CD4-positive, alpha-beta T cell treated with Interleukin-6 at 100 ng/mL for 8 hours (primary cell): ENCODE measurements at places on chromosomes 3 and 15.

DNA sequence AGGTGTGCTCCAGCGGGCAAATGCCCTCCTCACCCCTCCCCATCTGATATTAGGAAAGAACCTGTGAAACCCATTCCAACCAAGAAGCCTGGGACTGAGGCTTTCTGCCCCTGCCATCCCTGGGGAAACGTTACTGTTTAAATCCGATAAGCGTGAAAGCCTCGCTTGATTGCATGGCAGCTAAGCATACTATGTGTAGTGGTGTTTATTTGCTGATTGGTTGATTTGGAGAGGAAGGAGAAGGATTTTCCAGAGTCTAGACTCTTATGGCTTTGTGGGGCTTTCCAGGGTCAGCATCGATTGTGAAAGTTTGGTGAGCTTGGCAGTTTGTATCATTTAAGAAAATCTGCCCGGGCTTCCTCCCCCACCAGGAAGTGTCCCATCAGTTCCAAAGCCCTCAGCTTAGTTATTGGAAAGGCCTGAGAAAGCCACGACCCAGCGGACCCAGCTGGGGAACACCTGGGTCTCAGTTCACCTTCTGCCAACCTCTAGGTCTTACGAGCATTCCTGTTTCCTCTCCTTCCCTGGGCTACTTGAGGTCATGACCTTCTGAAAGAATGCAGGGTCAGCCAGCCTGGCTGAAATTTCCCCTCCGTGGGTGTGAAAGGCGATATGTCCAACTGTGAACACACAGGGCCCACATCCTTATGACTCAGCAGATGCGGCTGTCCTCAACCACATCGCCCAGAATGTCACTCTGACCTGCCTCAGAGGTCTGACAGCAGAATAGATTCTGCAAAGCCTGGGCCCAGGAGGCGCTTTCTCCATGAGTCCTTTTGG is 62.8 kb upstream of the HERC1 start:
- DNase-seq, result peak; percentile 12

DNA sequence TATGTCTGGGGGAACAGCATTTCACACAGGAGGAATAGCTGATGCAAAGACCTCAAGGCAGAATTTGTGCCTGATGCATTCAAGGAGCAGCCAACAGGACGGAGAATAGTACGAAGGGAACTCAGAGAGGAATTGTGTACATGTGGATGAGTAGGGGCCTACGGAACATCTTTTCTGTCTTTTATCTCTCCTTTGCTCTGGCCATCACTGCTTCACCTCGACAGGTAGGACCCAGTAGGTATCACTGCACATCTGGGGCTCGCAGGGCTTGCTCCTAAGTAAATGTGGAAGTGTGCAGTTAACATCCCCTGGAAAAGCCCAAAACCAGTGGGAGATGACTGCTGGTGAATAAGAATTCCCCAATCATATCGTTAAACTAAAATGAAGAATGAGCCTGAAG is 56.4 kb upstream of the POU1F1 start:
- DNase-seq, result no peak

DNA sequence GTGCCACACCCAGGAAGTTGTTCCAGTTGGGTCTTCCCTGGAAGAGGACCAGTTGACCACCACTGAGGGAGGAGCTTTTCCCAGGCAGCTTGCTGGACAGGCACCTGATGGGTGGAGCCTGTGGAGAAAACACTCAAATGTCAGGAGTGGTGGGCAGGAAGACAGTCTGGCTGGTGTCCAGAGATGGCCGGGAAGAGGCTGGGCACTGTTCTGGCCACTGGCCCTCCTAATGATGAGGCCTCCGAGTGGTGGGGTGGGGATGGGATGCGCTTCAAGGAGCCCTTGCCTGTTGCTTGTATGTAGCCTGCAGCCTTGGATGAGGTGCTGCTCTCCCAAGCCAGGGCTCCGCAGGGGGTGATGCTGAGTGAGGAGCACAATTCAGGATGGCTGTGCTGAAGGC is 12.3 kb downstream of the PLEKHO2 start:
- DNase-seq, result no peak

GRCh38 chr3:144162042-144162441 is 190.4 kb downstream of the DIPK2A start:
- DNase-seq, result no peak

DNA sequence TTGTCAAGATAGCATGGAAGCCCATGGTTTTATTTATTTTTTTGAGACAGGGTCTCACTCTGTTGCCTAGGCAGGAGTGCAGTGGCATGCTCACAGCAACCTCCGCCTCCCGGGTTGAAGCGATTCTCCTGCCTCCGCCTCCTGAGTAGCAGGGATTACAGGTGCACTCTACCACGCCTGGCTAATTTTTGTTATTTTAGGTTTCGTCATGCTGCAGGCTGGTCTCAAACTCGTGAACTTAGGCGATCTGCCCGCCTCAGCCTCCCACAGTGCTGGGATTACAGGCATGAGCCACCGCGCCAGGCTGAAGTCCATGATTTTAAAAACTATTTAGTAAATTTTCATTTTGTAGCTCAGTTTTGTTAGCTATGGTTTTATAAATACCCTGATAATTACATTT is 2.7 kb upstream of the ACTR8 start:
- DNase-seq, result no peak

GRCh38 chr3:58250093-58250707 is 12.6 kb downstream of the ABHD6 start:
- no peak for DNase-seq

GRCh38 chr15:41401904-41402267 is 410 bp downstream of the NDUFAF1 start:
- no peak for DNase-seq

DNA sequence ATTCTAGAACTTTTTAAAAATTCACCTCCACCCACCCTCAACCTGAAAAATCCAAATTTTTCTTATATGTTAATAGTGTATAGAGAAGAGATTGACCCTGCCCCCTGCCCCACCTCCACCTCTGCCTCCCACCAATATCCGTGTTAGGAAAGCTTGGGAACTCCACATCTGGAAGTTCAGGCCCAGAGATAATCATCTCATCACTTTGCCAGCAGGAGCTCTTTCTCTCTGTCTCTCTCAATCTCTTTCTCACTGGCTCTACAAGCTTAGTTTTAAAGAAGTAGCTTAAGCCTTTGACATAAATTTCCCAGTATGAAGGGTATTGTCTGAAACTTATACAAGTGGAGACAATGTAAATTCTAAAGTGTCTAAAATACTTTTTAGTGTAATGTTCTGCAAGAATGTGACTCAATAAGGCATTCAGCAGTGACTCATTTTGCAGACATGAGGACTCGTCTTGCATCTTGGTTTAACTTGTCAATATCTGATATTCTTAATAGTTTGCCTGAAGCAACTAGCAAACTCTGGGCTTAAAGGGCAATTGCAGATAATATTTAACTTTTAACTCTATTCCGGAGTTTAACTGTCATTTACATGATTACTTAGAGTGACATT is 299.8 kb upstream of the EPHA3 start:
- no peak for DNase-seq

DNA sequence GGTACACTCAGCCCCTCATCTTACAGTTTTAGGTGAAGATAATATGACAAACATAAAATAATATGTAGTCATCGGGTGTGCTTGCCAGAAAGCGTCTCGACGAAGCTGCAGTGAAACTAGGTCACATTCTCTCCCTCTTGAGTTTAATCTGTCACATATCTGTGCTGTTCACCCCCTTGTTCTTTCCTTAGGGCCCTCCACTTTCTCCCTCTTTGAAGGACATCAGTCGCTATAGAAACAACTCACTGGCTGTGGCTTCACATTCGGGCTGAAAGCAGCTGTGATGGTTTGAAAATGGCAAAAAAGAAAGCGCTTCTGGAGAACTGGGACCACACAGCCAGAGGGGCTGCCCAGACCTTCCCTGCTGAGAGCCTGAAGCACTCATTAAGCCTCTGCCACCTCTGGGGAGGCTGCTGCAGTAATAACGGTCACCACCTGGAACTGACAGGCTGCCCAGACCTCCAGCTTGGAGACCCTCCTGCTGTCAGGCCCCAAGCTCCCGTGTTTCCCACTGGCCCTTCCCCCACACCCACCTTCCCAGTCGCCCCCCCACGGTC is 50.3 kb downstream of the ABTB1 start:
- no peak for DNase-seq

- no peak for DNase-seq
These were observed 192.9 kb upstream of the SLITRK3 start for GRCh38 chr3:165389064-165389463.

DNA sequence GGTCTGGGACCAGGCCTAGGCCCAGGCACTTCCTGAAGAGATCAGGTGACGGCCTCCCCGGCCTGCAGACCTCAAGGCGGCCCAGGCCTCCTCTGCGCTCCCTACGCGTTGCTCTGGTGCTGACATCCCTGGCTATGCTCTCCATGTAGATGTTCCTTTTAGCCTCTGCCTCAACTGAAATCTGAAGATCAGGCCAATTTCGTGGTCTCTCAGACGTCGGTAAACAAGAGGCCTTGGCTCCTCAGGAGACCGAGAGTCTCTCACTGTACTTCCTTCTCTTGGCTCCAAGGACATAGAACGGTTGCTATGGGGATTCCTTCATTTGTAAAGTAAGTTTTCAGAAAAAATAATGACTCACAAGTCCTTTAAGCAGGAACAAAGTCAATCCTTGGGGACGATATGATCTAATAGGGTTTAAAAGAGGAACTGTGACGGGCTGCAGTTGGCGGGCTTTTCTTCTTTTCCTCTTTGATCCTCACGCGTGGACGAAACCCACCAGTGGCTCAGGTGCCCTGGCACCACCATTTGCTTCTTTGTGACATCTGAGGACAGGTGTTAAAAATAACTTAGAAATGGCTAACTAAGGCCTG is 55.6 kb upstream of the CGNL1 start:
- DNase-seq, result no peak

DNA sequence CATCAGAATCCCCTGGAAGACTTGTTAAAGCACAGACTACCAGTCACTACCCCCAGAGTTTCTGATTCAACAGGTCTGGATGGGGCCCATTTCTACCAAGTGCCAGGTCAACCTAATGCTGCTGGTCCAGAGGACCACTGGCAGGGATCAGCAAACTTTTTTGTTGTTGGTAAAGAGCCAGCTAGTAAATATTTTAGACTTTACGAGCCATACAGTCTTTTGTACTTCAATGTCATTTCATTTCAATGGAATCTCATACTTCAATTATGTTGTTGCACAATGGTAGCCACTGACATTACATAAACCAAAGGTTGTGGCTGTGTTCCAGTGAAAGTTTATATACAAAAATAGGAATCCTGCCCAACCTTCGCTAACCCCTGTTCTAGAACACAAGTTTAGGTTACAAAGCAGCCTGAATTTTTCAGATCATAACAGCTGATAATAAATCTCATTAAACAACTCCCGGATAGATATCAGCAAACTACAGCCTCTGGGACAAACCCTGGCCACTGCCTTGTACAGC is 28.7 kb downstream of the ULK4 start:
- DNase-seq, result no peak

- no peak for DNase-seq
These were observed 103.4 kb downstream of the ARRDC4 start for GRCh38 chr15:98063871-98064270.

- DNase-seq, result no peak
These were observed 2.6 kb downstream of the TNIK start for GRCh38 chr3:171457607-171458061.

- no peak for DNase-seq
These were observed 457.6 kb downstream of the PDCD6IP start for GRCh38 chr3:34256021-34256420.

- DNase-seq, result no peak
These were observed 92.5 kb upstream of the MBNL1 start for GRCh38 chr3:152176241-152176640.

DNA sequence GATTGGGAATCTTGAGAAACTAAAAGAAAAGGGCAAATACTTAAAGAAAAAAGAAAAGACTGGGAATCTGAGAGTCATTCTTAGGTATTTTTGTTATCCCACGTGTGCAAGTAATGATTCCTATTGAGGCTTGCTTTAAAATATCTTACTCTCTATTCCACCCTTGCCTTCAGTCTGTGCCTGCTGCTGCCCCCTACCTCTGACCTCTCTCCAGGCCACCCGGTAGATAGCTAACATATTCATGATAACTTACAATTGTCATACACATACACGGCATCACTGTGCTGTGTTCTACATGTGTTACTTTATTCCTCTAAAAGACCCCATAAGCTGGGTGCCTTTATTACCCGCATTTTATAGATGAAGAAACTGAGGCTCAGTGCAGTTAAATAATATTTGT is 27.8 kb upstream of the ATP13A3 start:
- no peak for DNase-seq

- DNase-seq, result no peak
These were observed 131.6 kb downstream of the LEKR1 start for GRCh38 chr3:156957715-156958114.

- no peak for DNase-seq
These were observed 8.9 kb downstream of the ST3GAL6 start for GRCh38 chr3:98772022-98772421.

- peak; percentile 33 for DNase-seq
These were observed 44.1 kb upstream of the TFG start for GRCh38 chr3:100665230-100665629.

- no peak for DNase-seq
These were observed 2.6 kb downstream of the FAM43A start for GRCh38 chr3:194688200-194688740.

DNA sequence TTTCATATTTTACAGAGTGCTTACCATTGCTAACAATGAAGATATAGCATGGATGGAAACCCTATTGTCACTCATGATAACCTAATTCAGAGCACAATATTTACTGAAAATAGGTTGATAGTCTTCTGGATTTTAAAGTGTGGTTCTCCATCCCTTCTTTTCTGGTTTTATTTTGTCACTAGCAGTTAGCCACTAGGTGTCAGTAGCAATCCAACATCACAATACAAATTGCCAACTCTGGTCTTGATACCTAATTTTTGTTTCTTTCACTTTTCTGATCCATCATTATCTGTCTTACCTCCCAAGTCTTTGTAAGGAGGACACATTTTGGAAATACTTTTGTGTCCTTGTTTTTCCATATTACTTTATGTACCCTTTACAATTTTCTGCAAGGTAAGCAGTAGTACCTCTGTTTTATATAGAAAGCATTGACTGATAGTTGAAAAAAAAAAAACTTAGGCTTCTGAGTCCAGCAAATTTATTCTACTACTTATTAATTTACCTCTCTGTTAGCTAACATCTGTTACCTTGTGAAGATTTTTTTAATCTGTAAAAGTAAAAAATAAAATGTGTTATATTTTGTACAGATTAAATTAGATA is 28.3 kb upstream of the CRYBG3 start:
- peak; percentile 54 for DNase-seq

GRCh38 chr3:171649267-171649666 is 161.0 kb downstream of the PLD1 start:
- no peak for DNase-seq

GRCh38 chr3:127226457-127226856 is 33.5 kb downstream of the PRR23E start:
- no peak for DNase-seq

DNA sequence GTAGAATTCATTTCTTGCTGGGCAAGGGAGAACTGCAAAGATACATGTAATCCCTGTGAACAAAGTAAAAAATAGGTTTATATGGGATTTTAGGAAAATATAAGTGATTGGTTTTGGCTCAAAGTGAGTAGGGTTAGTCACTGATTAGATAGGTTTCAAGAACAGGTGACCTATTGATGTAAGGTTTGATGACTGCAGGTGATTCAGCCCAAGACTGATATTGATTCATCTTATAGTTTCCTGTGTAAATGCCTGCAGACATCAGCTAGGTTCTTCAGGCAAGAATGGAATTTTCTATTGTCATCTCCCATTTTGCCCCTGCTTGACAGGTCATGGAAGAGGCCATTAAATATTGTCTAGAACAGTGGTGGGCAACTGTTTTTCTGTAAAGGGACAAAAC is 23.9 kb upstream of the ARID3B start:
- no peak for DNase-seq
